ENCODE measurements at places on chromosomes 11 and 22.

GRCh38 chr11:64207256-64208085 is 950 bp downstream of the FERMT3 start:
- no peak for DNase-seq

DNA sequence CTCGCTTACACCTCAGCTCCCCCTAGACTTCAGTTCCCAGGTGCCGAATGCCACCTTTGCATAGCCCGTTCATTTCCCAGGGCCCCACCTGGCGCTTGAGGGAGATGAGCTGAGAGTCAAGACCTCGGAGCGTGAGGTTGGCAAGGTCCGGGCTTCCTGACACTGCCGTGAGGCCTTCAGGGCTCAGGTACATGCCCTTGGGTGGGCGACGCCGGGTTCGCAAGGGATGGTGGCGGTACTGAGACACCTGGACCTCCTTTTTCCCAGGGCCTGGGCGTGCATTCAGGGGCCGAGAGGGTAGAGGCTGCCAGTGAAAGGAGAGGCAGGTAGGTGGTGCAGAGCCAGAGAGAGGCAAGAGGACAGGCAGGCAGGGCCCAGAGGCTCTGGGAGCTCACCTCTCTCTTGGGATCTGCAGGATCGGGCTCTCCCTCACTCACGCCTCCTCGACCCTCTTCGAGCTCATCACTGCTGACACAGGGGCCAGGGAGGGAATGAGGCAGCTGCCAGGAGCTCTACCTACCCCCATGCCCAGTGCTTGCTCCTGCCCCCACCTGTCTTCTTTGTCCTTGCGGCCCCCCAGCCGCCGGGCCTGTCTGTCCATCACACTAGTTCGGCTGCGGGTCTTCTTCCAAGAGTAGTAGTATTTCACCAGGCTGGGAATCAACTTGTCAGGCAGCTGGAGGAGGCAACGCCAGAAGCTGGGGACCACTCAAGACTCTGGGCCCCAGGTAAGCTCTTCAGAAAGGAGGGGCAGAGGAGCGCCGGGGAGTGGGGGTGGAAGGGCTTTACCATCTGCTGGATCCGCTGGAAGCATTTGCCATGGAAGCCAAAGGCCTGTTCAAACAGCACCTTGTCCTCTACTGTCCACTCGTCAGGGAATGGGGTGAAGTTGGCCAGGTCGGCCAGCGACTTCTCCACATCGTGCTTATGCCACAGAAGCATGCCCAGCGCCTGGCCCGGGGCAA is 2.8 kb downstream of the RCOR2 start:
- no peak for DNase-seq

GRCh38 chr11:44887636-44888035 is 63.0 kb downstream of the TP53I11 start:
- DNase-seq, result no peak

DNA sequence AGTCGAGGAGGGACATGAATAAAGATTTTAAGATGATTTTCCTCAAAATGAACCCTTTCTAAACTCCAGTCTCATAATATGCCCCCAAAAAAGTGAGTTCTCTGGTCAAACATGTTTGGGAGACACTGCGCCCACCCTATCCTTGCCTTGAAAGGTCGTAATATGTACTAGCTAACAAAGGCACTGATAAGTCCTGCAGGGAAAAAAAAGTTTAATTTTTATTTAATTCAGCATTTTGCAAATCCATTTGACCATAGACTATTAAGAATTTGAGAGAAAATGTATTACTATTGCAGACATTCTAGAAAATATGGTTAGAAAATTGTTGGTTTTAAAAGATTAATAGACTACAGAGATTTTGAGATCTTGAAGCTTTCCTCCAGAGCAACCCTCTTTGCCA is 120.6 kb upstream of the ASPHD2 start:
- no peak for DNase-seq

GRCh38 chr11:75759832-75760231 is 8.7 kb upstream of the DGAT2 start:
- no peak for DNase-seq

DNA sequence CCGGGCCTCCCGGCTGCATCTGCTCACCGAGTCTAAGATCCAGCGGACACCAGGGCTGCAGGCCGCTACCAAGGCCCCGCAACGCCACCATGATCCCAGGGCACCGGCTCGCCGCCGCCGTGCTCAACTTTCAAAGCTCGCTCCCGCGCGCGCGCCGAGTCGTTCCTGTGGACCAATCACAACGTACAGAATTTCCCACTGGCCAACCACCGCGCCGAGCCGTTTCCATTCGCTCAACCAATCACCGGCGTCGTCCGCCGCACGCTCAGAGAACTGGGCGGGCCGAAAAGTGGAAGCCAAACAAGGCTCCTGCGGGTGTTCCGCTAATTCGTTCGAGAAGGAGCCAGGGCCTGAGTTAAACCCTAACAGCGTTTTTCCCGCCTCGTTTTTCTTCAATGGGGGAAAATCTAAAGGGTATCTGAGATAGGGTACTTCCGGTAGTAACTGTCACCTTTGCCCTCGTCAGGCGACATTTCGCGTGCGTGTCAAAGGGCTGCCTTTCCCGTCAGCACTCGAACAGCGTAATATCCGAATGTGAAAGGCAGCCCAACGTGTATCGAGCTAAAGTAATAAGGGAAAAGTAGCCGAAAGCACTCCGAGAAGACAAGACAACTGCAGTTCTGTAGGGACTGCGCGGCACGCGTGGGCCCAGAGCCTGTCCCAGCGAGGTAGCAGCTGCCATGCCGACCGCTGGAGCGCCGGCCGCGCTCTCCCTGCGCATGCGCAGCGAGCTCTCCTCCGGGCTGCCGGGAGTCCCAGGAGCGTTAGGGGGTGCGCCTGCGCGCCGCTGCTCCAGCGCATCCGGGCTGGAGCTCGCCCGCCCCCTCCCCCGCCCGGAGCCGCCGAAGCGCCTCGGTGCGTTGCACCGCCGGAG is at the start of the genes NCAPD3 and VPS26B:
Gene NCAPD3 (minus strand): TSS at position 132 of the 874 bp plus-strand sequence. CDS start 41 bp downstream, at position 91.
Gene VPS26B (plus strand): TSS at position 836 of the 874 bp plus-strand sequence. CDS start 452 bp downstream, outside the sequence.
- DNase-seq, result peak; percentile 94

DNA sequence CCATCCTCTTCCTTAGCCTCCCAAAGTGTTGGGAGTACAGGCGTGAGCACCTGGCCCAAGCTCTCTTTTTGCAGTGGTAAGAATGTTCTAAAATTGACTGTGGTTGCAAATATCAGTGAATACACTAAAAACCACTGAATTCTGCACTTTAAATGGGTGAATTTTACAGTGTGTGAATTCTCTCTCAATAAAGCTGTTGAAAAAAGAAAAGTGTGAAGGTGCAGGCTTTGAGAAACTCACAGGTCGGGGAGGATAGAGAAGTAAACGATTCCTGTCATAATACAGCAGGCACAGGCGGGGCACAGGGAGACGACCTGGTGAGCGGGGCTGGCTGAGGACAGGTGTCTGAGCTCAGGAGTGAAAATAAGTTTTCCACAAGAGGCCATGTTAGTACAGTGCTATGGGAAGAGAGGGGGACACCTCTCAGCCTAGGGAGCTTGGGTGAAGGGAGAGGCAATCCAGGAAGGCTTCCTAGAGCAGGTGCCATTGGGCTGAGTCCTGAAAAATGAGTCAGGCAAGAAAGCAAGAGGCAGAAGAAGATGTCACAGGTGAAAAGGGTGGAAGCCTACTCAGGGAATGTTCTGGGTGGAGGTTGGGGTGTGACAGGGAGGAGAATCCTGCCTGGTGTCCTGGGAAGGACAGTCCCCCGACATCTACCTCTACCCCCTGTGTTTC is 26.1 kb downstream of the LIF start:
- DNase-seq, result no peak

DNA sequence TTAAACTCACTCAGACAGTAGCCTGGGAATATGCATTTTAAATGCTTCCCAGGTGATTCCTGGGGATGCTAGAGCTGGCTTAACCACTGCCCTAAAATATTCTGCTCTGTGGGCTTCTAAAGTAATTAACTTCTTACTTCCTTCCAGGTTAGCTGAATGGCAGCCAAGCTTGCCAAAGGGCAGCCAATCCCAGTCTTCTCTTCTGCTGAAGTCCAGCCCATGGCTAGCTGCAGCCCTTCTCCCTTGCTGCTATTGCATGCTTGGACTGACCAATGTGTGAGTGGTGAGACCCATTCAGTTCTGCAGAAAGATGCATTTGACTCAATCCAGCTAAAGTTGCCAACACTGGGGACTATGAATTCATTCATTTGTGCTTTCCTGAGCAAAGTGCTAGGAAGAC is 411.9 kb downstream of the SOX6 start:
- DNase-seq, result no peak

- no peak for DNase-seq
These were observed 125.0 kb upstream of the NCAM1 start for GRCh38 chr11:112836256-112836602.

DNA sequence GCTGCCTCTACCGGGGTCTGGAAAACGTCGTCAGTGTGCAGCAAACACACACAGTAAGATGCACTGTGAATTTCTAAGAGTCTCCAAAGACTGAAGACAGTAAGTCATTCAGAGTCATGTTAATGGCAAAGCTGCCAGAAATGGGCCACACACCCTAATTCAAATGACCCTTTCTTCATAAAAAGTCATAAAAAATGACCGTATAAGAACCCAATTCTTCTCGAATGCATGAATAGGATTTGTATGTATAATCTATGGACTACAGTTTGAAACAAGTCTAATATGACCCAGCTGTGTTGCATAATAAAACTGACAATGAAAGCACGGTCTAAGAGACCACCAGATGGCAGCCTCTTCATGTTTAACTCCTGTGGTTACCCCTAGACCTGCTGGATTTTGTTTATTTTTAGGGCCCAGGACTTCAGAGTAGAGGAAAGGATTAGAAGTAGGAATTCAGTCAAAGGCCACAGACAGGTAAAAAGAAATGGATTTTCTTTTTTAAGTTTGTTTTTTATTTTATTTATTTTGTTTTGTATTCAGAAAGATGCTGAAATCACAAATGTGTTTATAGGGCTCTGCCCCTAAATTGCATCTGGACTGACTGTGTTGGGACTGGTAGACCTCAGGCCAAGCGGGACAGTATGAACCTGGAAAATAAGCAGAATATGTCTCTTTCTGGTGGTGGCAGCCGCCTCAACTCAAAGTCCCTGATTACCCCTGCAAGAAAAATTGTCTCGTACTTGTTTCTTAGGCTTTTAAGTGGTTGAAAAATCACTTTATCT is 32.1 kb upstream of the SLC5A12 start:
- peak; percentile 71 for DNase-seq

DNA sequence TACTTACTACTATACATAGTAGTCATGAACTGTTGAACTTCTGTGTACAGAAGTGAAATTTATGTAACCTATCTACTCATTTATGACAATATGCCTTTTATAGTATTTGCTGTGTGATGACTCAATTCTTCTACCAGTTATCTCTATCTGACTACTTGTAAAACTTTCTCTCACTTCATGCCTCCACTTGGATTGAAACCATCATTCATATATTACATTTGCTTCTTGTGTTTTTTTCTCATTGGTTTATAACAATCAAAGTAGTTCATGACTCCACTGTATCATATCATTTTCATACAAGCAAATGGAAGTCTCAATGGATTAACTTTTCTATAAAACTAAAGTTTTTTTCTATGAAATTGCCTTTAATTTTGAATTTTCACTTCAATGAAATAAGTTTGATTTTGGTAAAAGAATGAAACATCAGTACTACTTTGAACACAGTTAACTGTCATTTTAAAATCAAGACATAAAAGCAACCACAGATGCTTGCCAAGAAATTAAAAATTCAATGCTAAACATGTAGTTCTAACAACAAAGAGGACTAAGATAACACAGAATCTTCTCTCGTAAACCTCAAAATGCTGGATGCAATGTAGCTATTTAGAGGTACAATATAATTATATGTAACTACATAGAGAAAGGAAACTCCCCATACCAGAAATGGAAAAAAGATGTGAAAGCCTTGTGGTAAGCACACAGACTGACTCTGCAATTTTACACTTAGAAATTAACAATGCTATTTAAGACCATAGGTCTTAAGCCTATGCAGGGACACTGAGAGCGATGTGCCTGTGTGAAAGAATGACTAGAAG is 27.6 kb upstream of the EXPH5 start:
- DNase-seq, result no peak

DNA sequence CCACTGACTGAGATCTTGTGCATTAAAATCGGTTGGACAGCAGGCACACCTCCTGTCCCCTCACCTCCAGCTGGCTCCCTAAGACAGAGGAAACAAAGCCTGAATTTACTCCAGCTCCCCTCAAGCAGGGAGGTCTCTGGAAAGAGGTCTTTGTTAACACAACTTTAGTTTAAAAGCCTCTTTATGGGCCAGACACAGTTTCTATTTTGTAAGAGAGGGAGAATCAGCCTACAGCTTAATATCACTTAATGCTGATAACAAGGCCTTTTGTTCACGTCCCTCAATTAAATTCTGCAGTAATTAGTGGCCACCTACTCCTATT is 36.3 kb downstream of the PLEKHA7 start:
- DNase-seq, result no peak

DNA sequence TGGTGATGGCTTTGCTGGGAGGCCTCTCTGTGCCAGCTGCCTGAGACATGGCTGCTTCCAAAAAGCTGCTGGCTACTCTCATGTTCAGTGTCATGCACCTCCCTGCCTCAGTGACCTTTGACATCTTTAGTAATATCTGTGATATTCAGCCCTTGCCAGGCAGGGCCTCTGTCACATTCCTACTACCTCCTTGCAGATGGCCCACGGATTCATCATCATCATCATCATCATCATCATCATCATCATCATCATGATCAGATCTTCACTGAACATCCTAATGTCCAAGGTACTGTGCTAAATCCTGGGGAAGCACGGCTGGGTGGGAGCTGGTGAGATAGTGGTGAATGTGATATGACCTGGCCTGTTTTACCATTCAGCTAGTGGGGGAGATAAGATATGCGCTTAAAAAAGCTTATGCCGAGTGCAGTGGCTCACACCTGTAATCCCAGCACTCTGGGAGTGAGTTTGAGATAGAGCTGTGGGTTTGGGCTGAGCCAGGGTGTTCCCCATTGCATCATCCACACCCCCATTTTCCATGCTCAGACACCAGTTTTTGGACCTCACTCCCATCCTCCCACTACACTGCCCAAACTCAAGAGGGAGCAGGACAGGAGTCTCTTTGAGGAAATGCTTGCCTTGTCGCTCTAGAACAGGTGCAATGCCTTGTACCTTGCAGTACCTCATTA is 17.1 kb upstream of the TMPRSS13 start:
- no peak for DNase-seq

GRCh38 chr22:43151251-43152002 is at the start of gene TSPO:
Gene TSPO, plus strand, starts transcription at chr22:43151559. Its CDS starts 7,680 bp downstream, at chr22:43159239.
- DNase-seq, result no peak

DNA sequence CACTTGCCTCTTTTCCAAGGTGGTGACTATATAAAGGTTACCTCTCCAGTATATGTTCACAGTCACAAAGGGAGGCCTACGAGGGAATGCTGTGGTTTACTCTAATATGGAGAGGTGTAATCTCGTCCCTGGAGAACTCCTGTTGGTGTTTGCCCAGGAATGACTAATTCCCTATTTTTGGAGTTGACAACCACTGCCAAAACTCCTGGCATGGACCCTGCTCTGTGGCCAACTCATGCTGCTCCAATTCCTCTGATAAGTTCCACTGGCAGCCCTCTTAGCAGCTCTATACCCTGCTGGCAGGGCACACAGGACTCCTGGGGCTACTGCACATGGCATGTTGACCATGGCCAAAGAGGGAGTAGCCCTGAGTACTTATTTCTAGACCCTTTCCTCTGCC is 418.7 kb upstream of the ANO5 start:
- no peak for DNase-seq

- DNase-seq, result no peak
These were observed 2.1 kb upstream of the MS4A6A start for GRCh38 chr11:60184824-60185511.

GRCh38 chr11:71395263-71395560 is 53.0 kb downstream of the DHCR7 start:
- no peak for DNase-seq

All from urinary bladder (tissue), 4 donors.